Activated CD8-positive, alpha-beta memory T cell treated with anti-CD3 and anti-CD28 coated beads for 48 hours (primary cell): ENCODE measurements at places on chromosomes 4 and X.

DNA sequence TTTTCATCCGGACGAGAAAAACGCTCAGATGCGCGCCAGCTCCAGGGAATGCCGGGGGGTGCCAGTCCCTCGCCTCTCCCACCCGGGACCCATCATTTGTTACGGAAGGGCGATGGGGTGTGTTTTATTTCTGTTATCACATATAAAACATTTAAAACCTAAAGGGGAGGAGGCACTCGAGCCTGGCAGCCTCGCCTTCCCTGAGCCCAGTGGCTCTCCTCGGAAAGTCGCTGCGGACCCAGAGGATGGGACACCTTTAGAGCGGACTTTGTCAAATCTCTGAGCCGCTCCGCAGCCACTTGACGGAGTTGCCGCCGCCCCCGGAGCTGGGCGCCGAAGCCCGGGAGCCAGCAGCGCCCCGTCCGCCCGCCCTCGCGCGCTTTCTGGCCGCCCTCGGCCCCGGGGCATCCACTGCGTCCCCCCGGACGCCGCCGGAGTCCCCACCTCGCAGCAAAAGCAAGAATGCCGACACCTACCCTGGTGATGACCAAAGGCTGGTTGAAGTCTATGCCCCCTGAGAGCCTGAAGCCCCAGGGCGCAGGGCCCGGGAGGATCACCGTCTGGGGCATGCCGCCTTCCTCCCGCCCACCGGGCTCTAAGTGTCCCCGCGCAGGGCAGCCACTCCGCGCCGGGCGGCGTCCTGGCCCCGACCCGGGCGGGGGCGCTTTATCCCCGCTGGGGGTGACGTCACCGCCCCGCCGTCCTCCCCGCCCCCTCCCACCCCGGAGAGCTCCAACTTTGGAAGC is at the start of gene PDLIM3:
Gene PDLIM3, minus strand, starts transcription at position 642 of the 746 bp plus-strand sequence. Its CDS starts 73 bp downstream, at position 569.
- no peak for DNase-seq

GRCh38 chrX:110321670-110322069 is 3.8 kb upstream of the AMMECR1 start:
- no peak for DNase-seq

DNA sequence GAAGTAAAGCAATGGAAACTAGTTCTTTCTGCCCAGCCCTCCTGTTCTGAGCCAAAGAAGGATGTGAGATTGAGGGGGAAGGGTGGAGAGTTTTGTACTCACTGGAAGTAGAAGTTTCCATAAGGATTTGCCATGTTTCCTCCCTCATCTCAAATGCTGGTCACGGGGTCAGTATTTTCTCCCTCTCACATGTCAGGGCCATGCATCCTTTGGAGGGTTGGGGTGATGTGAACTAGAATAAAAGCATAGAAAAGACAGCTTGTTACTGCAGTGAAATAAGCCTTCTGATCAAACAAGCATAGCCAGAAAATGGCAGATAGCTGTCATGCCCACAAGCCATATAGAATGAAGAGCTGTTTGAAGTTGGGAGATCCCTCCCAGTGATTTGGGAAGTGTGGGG is 79.7 kb downstream of the KIT start:
- no peak for DNase-seq

GRCh38 chrX:57607295-57608187 is 15.7 kb downstream of the ZXDB start:
- no peak for DNase-seq

GRCh38 chrX:108307132-108308085 is 130.8 kb downstream of the COL4A6 start:
- DNase-seq = no peak

- no peak for DNase-seq
Observed at GRCh38 chrX:153999359-154000037, 20.2 kb downstream of the IRAK1 start.

- DNase-seq = no peak
Observed at GRCh38 chrX:21870494-21870893, 14.7 kb downstream of the YY2 start.

DNA sequence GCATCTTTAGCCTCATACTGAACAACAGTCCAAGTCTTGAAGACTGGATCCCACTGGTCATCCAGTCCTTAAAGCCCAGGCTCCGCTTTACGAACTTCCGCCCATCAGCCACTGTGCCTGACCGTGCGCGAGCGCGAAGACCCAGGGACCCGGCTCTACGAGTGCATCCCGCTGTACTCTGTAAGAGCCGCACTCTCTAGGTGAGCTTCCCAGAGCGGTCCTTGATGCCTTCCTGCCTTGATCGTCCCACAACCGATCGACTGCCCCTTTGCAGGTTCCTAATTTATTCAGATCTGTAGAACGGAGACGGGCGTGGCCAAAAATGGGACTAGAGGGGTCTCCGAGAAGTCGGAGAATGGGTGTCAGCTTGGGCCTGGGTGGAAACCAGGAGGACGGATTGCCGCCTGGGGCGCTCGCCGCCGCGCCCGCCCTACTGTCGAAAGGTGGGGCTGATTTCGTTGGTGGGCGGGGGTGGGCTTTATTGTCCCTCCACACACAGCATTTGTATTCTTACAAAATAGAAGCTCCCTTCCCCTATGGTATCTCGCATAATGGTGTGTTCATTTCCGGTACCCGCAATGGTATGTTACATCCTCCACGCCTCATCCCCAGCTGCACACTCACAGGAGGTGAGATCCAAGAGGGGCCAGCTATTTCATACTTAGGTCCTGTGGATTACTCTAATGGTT is 42.3 kb upstream of the FAM156A start:
- DNase-seq = no peak

DNA sequence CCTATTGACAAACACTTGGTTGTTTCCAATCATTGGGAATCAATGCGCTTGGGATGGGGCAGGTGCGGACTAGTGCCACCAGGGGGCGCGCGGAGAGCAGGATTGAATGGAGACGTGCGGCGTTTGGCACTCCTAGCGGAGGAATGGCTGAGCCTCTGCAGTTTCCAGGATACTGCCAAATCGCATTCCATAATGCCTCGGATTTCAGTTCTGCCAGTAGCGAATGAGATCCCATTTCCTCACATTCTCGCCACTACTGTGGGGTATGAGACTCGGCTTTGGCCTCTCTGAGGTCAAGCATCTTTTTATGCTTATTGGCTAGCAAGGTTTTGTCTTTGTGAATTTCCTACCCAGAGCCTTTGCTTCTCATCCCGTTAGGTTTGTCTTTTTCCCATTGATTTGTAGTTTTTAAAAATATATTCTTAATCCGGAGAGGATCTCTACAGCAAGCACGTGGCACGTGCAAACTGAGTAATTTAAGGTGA is 28.7 kb downstream of the CLDN34 start:
- DNase-seq = peak; percentile 59
